ENCODE measurements at places on chromosomes 5 and 9.

- DNase-seq: no peak
Measured at GRCh38 chr5:59786334-59786805, 107.2 kb downstream of the PDE4D start.

- no peak for DNase-seq
Measured at GRCh38 chr5:120564013-120564412, 99.9 kb downstream of the PRR16 start.

DNA sequence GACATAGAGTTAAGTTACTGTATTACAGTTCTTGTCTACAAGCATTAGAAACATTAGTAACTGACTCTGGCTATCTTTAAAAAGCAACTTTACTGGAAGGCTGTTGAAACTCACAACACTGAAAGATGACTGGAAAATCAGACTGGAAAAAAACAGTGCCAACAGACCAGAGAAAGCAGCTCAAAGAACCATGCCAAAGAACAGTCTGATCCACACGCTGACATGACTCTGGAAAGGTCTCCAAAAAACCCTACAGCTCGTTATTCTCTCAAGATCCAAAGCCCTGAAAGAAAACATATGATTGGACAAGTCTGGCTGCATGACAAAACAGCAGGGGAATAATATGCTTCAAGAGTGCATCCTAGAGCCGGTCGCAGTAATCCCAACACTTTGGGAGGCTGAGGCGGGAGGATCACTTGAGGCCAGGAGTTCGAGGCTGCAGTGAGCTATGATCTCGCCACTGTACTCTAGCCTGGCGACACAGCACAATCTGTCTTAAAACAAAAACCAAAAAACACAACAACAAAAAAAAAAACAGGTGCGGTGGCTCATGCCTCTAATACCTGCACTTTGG is 5.6 kb downstream of the GOLPH3 start:
- DNase-seq: no peak

- no peak for DNase-seq
Measured at GRCh38 chr9:123445981-123446610, 90.1 kb downstream of the CRB2 start.

- peak; percentile 46 for DNase-seq
Measured at GRCh38 chr5:1763548-1763911, 36.1 kb downstream of the MRPL36 start.

DNA sequence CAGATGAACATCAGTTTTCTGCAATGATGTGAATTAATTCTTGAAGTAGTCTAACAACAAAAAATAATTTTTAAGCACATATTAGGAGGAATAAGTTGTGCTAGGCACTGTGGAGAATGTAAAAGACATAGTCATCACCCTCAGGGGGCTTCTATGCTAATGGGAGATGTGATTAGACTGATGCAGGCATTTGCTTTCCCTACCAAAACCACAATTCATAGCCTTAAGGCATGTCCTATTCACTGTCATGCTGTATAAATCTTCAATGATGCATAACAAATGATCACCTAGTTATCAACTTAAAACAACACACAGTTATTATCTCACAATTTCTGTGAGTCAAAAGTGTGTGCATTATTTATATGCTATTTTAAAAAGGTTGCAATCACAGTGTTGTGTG is 422.6 kb downstream of the MAN2A1 start:
- DNase-seq: no peak

DNA sequence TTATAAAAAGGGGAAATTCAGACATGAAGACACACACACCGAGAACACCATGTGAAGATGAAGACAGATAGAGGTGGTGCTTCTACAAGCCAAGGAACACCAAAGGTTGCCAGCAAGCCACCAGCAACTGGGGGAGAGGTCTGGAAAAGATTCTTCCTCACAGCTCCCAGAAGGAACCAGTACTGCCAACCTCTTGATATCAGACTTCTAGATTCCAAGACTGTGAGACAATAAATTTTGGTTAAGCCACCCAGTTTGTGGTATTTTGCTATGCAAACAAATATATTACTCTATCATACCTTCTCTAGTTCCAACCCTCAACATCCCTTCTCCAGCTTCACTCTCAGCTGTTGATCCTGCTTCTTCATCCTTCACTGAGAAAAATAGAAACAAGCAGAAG is 451.1 kb downstream of the EBF1 start:
- DNase-seq: no peak

DNA sequence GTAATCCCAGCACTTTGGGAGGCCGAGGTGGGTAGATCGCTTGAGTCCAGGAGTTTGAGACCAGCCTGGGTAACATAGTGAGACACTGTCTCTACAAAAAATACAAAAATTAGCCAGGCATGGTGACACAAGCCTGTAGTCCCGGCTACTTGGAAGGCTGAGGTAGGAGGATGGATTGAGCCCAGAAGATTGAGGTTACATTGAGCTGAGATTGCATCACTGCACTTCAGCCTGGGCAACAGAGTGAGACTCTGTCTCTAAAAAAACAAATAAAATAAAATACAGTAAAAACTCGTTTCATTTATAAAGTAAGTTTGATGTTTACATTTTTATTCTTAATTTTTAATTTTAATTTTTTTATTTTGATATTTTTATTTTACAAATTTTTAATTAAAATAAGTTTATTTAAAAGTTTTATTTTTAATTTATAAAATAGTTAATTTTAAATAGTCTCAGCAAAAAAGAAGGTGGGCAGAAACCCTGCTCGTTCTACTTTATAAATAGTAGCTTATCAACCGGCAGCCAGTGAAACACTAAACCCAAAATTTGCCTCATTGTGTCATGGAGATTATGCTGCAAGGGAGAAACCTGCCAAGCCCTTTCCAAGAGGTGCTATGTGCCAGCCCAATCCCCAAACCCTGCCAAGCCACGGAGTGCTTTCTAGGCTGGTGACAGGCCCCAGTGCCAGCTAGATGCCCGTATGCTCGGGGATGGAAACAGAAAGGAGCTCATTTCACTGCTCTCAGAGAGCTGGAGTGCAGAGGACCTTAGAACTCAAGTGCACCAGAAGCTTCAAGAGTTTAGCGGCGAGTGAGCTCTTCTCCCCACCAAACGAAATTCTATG is 38.9 kb downstream of the SERINC5 start:
- no peak for DNase-seq

GRCh38 chr5:159102311-159102934 is 2.7 kb upstream of the EBF1 start:
- DNase-seq: no peak

Measured in right renal pelvis (tissue), 4 donors.